ENCODE measurements at places on chromosomes 1 and 21.

DNA sequence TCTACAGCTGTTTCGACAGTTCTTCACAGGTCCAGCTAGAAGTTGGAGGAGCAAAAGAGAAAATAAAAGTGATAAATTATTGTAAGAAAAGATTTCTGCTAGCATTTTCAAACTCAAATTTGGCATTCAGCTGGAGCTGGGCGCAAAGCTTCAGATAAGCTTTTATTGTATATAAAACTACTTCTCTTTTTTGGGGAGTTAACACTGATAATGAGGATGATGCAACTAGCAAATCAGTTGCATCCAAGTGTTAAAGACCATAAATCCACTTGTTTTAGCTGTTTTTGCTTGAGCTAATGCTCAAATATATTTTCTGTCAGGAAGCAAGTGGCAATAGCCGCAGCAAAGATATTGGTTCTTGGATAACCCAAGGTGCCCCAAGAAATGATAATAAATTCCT is 127.1 kb upstream of the PKN2 start:
- DNase-seq = no peak

DNA sequence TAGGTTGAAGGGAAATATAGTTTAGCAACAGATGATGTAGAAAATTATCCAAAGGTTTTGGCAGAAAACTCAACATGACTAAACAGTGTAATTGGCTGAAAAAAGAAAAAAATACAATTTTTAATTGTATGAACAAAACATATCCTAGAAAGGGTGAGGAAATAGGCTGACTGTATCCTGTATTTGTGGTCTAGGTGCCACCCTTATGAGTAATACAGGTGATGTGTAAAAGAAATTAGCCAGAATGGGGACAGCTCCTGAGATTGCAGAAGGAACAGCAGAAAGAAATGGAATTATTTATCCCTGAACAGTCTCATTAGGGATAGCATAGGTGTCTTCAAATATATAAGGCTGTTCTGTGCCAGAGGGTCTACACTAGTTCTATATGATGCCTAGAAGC is 24.6 kb downstream of the DNASE2B start:
- DNase-seq = no peak

- DNase-seq = no peak
Observed at GRCh38 chr1:36525166-36525565, 42.5 kb upstream of the CSF3R start.

DNA sequence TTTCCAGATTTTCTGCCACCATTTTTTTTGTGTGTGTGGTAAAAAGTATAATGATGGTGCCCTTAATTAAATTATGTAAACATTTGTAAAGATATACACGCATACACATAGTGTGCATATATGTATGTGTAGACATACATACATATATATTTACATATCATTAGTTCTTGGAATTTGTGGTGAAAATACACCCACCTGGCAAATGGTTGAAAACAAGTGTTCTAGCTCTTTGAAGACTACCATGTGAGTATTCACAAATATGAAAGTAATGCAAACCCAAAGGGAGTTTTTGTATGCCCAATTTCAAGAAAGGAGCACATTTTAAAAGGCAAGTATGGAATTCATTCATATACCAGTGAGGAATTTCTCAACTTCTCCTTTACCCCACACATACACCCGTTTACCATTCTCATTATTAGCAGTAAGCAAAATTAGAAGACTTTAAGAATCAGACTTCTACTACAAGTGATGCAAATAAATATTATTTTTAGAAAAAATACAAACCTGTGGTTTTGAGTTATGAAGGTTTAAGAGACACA is 8.0 kb downstream of the RABGAP1L start:
- no peak for DNase-seq

DNA sequence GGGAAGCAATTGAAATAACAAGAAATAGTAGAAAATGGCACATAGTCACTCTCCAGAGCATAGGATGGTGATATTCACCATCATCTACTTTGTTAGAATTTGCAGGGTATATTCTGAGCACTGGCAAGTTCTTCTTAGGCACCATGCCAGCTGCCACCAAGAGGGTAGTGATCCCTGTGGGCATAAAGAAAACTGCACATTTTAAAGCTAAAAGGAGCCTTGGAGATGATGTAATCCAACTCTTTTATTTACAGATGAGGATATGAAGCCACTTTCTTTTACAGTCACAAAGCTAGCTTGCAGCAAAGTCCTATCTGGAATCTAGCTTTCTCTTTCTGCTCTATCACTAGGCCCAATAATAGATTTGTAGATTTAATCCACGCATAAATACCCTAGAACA is 69.0 kb downstream of the PTGER3 start:
- DNase-seq = no peak

DNA sequence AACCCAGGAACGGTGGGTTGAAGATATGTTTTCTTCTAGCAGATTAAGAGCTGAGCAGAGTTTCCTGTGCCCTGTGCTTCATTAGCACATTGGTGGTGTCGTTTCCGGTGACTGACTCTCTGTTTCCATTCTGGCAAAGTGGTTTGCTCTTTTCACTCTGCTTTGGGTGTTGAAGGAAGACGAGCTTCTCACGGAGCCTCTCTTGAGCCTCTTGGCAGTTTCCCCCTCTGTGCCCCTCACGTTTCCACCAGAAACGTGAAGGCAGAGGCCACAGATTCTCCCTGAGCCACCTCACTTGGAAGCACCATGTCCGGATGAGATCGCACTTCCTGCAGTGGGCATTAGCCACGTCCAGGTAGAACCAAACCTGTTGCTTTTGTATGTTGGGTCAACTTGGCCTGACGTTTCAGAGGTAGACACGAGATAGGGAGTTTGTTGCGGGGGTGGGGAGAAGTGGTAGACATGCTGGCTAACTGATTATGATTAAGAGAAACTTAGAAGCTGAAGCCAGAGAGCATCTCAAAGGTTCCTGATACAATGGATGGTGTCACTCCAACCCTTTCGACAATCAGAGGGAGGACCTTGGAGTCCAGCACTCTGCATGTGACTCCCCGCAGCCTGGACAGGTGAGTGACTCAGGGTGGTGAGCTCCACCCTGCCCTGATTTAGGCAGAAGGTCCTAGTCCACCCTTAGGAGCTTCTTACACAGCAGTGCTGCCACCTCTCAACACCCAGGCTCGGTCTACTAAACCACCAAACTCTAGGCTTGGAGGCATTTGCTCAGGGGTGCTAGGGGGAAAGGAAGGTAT is at the start of gene LAX1:
TSS of gene LAX1 (plus strand) at position 155 of the 809 bp plus-strand sequence. CDS start at position 538, 383 bp downstream.
- no peak for DNase-seq

DNA sequence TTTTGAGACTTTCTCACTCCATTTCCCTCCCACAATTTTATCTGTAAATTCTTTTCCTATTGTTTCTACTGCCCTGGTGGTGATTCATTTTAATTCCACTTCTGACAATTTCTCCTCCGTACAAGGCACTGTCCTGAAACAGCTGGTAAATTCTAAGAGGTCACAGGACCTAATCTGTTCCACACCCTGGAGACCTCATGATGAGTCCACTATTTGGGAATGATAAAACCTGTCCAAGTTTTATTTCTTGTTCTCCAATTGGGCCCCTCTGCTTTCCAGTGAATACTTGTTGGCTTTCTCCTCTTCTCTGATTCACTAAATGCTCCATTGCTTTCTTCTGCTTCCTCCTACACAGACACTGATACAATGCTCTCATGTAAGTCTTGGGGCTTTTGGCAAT is 343.1 kb upstream of the DUSP10 start:
- no peak for DNase-seq

- no peak for DNase-seq
Observed at GRCh38 chr1:205020466-205020865, 22.5 kb upstream of the CNTN2 start.

DNA sequence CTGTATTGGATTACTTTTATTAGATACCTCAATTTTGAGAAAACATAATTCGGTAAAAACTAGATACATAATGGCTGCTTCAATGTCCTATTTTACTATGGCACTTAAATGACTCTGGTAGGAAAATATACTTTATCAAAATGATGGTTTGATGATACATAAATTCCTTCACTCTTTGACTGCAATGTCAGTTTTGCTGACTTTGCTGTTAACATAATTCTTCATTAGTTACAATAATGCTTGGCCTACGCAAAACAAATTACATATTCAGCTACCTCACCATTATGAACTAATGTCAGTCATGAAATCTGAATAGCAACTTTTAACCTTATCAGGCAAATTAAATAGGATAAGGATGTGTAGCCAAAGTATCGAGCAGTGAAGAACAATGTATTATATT is 1364.7 kb downstream of the KCNT2 start:
- DNase-seq = no peak

DNA sequence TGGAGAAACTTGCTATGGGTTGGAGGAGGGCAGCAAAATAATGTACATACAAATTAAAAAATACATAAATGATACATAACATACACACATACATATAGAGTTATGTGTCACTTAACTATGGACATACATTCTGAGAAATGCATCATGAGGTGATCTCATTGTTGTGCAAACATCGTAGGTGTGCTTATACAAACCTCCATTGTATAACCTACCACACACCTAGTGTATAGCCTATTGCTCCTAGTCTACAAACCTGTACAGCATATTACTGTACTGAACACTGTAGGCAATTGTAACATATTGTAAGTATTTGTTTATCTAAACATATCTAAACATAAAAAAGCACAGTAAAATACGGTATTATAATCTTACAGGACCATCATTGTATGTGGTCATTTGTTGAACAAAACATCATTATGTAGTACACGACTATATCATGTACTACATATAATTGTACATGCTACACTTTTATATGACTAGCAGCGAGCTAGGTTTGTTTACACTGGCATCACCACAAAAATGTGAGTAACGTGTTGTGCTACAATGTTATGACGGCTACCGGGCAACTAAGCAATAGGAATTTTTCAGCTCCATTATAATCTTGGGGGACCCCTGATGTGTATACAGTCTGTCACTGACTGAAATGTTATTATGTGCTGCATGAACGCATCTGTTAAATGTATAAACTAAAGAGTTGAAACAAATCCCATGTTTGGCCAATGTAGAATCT is 35.5 kb downstream of the ITGB3BP start:
- no peak for DNase-seq

GRCh38 chr1:204826970-204827369 is 43.7 kb upstream of the NFASC start:
- no peak for DNase-seq

- DNase-seq = no peak
Observed at GRCh38 chr1:239711768-239712167, 325.4 kb downstream of the CHRM3 start.

- no peak for DNase-seq
Observed at GRCh38 chr1:94875794-94876193, 51.1 kb downstream of the CNN3 start.

GRCh38 chr1:109628540-109629321 is 9.1 kb downstream of the AMPD2 start:
- DNase-seq = no peak

DNA sequence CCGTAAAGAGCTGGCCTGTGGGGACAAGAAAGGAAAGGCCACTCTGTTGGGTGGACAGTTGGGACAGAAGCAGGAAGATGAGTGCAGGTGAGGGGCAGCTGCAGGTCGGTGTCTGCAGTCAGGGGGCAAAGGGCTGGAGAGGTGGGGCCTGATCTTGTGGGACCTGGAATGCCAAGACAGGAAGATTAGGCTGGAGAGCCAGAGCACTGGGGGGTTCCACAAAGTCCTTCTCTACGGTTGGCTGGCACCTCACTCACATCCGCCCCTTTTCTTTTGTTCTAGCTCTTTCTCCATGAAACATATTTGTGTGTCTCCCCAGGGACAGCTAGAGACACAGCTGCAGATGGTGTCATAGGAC is 404.1 kb downstream of the PTPRU start:
- DNase-seq = no peak

DNA sequence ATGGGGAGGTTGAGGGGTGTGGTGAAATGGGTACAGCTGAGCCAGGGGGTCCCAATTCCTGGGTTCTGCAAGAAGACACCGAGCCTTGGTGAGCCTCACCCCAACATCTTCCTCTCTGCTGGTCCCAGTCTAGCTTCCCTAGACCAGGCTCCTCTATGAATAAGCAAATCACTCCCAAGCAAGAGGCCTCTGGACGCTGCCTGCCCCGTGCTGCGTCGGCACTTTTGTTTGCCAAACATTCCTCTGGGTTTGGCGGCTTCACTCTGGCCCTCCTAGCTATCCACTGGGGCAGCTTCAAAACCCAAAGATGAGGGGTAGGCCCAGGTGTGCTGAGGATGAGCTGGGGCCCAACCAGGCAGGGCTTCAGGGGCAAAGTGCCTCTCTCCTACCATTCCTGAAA is 137.1 kb upstream of the CD34 start:
- DNase-seq = peak; percentile 74

GRCh38 chr21:39885119-39885848 is 18.0 kb downstream of the PCP4 start:
- DNase-seq = peak; percentile 78

GRCh38 chr1:194889310-194889709 is 1702.9 kb upstream of the B3GALT2 start:
- DNase-seq = no peak

GRCh38 chr1:233364695-233365539 is 37.4 kb downstream of the MAP3K21 start:
- DNase-seq = no peak

GRCh38 chr21:26131554-26131953 is 39.0 kb downstream of the APP start:
- DNase-seq = no peak

- no peak for DNase-seq
Observed at GRCh38 chr1:64545118-64545843, 75.4 kb downstream of the CACHD1 start.

DNA sequence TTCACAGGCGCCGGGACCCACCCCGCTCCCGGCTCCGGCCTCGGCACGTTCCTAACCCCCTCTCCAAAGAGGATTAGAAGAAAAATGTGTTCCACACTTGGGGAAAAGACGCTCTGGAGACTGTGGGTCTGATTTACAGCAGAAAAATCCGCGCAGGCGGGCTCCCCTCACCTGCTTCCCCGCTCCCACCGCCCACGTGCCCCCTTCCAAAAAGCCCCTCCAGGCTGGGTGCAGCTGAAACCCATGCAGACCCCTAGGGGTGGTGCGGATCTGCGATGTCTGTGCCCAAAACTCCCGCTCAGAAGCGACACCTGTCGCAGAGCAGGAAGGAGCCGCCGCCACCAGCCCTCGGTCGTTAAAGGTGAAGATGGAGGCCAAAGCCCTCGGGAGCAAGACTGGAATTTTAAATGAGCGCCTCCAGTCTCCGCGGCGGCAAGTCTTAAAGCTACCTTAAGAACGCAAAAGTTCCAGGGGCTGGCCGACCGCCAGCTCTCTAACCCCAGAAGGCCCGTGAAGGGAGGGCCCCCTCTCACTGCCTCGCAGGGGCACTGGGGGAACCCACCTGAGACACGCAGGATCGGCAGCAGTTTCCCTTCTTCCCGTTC is 688 bp upstream of the CHD5 start:
- no peak for DNase-seq

- DNase-seq = no peak
Observed at GRCh38 chr1:175865041-175865766, 121.8 kb upstream of the TNR start.

- peak; percentile 76 for DNase-seq
Observed at GRCh38 chr1:175331891-175332290, 139.3 kb upstream of the KIAA0040 start.

DNA sequence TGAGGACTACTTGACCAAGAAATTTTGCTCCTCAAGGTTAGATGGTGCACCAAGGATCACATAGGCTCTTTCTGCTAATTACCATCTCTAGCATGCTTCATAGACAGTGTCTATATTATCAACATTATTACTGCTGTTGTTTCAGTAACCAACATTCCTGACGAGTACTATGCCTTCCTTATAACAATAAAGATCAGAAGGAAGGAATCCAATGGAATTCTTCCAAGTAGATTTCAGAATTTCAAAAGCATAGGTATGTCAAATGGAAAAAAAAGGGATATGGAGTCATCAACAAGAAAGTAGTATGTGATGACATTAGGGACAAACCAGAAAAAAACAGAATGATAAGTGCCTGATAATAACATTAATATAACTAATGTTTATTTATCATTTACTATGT is 39.6 kb upstream of the LPGAT1 start:
- DNase-seq = no peak

- DNase-seq = no peak
Observed at GRCh38 chr1:155608888-155609225, 1.2 kb upstream of the MSTO1 start.
